ENCODE measurements at places on chromosomes 7 and 10. TPM values are rescaled to one million over a fixed set of nuclear protein-coding genes. Genes with fewer than 3 reads are reported as not detected.

PNLIPRP3 gene
- not detected for total RNA-seq

RTKN2 gene
- 9.8 TPM for total RNA-seq

MOGAT3 gene
- not detected for total RNA-seq

SMKR1 gene
- total RNA-seq, result 0.31 TPM

RNF32 gene
- total RNA-seq, result 0.10 TPM
